Fibroblast of skin of back (primary cell): ENCODE measurements at places on chromosomes 4 and X.

GRCh38 chrX:66677430-66677829, 38.6 kb upstream of the EDA2R start:
- no peak for DNase-seq

DNA sequence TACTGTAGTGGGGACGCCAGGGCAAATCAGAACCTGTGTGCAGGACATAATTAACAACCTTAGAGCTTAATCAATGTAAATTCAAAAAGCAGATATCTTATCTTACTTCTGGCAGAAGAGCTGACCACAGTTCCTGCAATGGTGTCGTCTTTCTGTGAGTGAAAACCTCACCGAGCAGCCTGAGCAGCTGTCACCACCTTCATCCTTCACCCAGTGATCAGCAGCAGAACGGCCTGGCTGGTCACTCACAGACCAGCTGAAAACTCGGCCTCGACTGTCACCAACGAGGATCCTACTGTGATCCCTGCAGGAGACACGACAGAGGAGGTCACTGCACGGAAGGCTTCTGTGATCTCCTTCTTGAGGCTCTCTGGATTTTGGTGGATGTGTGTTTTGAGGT, 94.2 kb downstream of the CDS1 start:
- DNase-seq = no peak

- no peak for DNase-seq
These were observed 102.1 kb downstream of the ASB9 start for GRCh38 chrX:15167826-15168225.

- DNase-seq = no peak
These were observed 105.6 kb downstream of the CBLL2 start for GRCh38 chrX:22378296-22378695.

- DNase-seq = no peak
These were observed 3.4 kb downstream of the MSX1 start for GRCh38 chr4:4862665-4863482.

GRCh38 chr4:7828793-7829301, 110.8 kb downstream of the AFAP1 start:
- DNase-seq = peak; percentile 73

DNA sequence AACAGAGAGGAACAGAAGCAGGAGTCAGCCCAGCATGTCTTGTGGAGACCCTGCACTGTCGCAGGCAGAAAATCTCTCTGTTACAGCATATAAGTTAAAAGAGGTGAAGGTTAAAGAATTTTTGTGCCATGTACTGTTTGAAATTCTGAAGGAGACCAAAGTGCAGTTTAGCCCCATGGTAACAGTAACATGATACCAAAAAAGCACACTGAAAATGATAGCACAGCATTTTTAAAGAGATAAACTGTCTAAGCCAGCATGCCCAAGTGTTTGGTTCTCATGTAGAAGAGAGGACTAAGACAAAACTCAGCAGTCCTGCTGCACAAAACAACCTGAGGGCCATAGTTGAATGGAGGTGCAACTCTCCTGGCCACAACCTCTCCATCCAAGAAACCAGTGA, 41.9 kb upstream of the PARM1 start:
- no peak for DNase-seq

- DNase-seq = peak; percentile 11
These were observed 58.6 kb upstream of the P2RY10 start for GRCh38 chrX:78886550-78886949.

- DNase-seq = no peak
These were observed 196.7 kb downstream of the MID1 start for GRCh38 chrX:10423716-10424115.

DNA sequence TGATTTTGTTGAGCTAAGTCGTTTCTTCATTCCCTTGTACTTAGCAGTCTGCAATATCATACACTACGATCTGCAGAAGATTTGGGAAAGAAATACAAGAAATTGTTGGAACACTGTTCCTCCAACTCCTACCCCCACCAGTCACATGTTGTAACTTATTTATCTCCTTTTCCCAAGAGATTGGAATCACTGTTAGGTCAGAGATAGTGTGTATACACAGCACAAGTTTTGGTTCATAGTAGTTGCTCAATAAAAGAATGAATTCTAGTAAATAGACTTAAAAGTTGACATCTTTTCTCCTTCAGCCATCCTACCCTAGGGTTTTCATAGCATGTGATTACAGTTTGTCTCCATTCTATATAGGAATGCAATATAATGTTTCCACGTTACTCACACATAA, 68.8 kb downstream of the ARFIP1 start:
- DNase-seq = no peak

- peak; percentile 47 for DNase-seq
These were observed 141.4 kb downstream of the PPP3CA start for GRCh38 chr4:101205916-101206315.

- peak; percentile 7 for DNase-seq
These were observed 64.4 kb downstream of the CHST7 start for GRCh38 chrX:46637938-46638337.
